Effector CD8-positive, alpha-beta T cell (primary cell): ENCODE measurements at places on chromosomes 1 and 21.
A peak's percentile ranks its signal among the peaks of the same experiment; 100 is the strongest.

GRCh38 chr21:26280775-26281174 is 110.2 kb upstream of the APP start:
- DNase-seq, result no peak

- peak; percentile 74 for DNase-seq
Observed at GRCh38 chr1:2194898-2195673, 514 bp upstream of the FAAP20 start.

- no peak for DNase-seq
Observed at GRCh38 chr1:200674838-200675587, 5.3 kb upstream of the DDX59 start.

DNA sequence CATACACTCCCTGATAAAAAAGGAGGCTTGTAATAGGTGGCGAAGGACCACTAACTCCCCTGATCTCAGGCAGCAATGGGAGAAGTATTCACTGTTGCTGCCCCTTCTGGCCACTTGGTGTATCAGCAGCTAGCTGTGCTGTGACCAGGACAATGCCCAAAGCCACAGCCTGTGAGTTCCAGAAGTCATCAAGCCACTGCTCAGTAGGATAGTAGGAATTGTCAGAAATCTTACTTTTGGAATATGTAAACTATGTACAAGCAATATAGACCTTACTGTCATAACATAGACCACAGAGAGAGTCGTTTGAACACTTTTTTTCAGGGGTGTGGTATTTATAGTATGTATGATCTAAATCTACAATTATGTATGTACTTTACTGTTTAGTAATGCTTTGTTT is 248.3 kb upstream of the CAMK1G start:
- DNase-seq, result no peak

DNA sequence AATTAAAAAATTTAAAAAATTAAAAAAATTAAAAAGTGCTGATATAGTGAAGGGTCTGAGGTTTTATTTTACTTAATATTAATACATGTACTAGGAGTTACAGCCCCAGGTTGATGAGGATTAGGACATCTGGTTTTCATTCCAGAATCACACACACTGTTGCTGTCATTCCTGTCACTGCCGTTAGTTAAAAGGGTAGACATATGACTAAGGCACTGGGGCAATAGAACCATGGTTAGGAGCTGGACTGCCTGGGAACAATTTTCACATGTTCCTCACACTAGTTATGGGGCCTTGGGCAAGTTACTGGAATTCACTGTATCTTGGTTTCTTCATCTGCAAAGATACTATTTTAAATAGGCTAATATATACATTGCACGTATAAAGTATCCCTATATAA is 191.8 kb upstream of the DPYD start:
- no peak for DNase-seq

GRCh38 chr21:14585122-14585521 is 39.0 kb upstream of the SAMSN1 start:
- no peak for DNase-seq
